Stimulated activated CD4-positive, alpha-beta T cell treated with anti-CD3 and anti-CD28 coated beads, TNF-alpha, amount 100 ng/mL, for 24 hours (primary cell): ENCODE measurements at places on chromosomes 4 and X.

GRCh38 chr4:72312032-72312650 is 256.9 kb downstream of the ADAMTS3 start:
- DNase-seq = no peak

DNA sequence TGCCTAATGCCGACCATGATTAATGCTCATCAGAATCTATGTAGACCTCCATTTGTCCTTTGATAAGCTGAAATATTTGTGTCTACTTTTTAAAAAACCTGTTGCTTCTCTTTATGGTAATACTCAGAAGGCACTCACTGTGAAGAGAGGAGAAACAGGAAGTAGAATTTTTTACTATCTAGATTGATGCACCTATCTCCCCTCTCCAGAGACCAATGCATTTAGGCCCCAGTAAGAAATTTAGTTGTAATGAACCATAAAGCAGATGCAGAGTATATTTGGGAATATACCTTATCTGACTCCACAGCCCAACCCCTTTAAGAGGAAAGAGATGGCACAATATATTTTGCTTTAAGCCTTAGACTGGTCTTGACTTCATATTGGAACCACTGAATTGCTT is 11.1 kb downstream of the TBL1X start:
- no peak for DNase-seq

DNA sequence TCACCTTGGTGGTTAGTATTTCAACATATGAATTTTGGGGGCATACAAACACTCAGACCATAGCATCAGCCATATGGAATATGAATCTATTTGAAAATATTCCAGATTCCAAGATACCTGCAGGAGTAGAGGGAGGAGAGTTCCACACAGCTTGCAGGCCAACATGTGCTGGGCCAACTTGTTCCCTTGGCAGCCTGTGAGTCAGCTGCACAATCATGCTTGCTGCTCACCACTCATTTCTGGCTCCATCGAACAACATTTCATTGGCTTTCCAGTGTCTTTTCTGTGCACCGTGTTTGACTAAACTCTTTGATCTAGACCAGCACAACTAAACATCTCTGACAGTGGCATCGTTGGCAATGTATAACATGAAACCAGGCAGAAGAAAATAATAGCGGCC is 282.5 kb upstream of the RASGEF1B start:
- DNase-seq = no peak

GRCh38 chrX:25108481-25108880 is 92.7 kb upstream of the ARX start:
- no peak for DNase-seq

DNA sequence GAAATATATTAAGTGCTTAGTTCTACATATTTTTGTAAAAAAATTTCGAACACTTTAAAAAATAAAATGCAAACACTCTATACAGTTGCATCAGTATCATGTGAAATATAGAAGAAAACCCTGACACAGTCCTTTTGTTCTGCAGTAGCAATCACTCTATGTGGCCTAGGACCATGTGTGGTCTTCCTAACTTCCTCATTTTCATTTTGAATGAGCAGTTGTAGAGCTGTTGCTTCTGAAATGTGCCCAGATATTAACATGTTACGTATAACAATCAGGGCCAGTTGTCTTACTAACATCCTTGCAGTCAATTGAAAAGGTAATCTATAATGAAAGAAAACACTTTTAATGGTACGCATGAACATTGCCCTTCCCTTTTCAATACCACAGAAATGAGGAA is 107.9 kb downstream of the ZNF827 start:
- no peak for DNase-seq

GRCh38 chr4:6953751-6954380 is 44.2 kb downstream of the TBC1D14 start:
- no peak for DNase-seq

DNA sequence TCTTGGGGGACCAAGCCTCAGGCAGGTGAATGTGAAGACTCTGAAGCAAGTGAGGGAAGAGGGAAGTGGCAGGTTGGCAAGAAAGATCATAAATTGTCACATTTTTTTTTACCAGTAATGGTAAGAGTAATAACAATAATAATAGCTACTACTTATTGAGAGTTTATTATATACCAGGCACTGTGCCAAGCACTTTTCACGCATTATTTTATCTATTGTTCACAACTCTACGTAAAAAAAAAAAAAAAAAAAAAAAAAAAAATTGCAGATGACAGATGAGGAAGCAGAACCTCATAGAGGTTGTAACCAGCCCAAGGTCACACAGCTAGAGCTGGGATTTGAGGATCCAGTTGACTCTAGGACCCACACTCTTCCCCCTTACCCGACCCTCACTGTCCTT is 40.9 kb downstream of the TSC22D3 start:
- no peak for DNase-seq

- no peak for DNase-seq
Observed at GRCh38 chr4:181509073-181509472, 734.1 kb upstream of the TENM3 start.

DNA sequence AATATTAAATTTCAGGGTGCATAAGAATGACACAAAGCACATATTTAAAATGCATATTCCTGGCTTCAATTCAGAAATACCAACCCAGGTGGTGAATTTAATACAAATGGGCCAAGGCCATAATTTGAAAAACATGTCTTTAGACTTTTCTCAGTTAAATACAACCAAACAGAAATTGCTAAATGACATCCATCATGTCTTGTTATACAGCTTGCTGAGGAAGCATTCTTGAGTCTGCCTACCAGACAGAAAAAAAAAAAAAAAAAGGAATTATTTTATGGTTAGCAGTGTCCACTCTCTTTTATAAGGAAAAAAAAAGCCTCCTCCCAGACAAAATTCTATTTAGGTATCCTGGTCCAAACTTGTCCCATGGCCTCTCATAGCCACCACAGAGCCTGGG is 119.1 kb downstream of the PAPSS1 start:
- DNase-seq = no peak

- DNase-seq = no peak
Observed at GRCh38 chr4:87560802-87561201, 31.6 kb upstream of the SPARCL1 start.

- no peak for DNase-seq
Observed at GRCh38 chr4:14337892-14338584, 664.2 kb upstream of the CPEB2 start.

DNA sequence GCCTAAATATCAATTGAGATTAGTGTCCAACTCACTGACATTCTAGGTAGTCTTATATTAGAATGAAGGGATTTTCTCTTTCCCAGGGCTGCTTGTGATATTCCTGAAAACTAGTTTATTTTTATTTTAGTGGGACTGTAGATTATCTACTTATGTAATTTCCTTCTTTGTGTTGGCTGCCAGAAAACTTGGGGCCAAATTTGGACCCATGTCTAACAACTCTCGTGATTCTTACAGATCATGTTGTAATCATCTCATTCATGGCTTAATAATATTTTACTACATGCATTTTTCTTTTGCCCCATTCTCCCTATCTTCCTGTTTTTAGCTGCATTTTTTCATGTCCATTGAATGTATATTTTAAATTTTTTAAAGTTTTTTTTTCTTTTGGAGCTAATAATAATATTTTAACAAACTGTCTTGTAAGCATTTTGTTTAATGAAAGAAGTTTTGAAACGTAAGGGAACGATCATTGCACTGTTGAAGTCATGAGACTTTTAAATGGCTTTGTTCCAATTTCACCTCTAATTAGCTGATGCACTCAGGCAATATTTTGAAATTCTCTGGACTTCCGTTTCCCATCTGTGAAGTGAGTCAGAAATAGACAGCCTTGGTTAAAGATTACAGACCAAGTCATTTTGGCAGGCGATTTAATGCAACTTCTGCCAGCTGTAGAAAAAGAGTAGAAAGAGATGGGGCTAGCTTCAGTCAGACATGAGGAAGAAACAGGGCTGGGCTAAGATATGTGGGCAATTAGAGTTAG is 14.3 kb upstream of the TDO2 start:
- DNase-seq = no peak

- no peak for DNase-seq
Observed at GRCh38 chr4:173990126-173990868, 293.2 kb downstream of the FBXO8 start.

DNA sequence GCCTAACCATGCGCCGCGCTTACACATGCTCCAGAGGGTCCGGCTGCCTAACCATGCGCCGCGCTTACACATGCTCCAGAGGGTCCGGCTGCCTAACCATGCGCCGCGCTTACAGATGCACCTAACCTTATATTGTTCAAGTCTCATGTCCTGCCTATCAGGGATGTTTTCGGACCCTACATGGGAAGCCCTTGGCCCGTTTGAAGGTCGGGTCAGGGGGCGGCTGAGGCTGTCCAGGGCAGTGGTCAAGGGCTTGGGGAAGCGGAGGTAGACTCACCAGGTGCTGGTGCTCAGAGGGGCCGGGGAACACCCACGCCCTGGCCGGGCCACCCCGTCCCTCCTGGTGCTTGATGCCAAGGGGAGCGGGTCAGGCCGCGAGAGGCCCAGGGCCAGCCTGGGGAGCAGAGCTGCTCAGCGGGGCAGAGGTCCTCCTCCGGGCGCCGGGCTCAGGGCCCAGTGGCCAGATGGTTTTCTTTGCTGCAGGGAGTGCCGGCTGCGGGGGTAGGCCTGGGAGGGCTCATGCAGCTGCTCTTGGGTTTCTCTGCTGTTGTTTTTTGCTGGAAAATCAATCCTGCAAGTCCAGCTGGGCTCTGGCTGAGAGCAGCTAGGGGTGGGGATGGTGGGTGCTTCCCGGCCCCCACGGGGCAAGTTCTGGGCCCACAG is 35.4 kb upstream of the SPON2 start:
- DNase-seq = no peak

DNA sequence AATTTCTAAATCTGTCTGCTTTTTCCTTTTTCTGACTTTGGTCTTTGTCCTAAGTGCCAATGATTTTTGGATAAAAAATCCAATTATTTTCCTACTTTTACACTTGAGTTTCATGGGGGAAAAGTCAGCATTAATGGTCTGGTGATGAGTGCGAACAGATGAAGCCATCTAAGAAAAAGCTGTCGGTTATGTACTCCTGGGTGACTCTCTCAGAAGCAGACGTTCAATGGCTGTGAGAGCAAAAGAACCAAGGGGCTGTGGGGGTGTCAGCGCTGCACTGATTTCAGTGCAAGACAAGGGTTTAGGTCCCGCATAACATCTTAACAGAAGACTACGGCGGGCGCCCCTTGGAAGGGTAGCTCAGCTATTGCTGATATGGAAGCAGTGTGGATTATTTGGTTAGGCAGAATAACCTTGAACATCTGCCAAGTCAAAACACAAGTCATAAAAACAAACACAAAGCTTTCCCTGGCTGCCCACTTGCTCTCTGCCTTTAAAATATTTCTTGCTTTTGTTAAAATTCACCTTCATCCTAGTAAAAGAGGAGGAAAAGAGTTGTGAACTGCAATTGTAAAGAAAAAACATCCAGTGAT is 240.5 kb downstream of the MAML3 start:
- DNase-seq = no peak

- DNase-seq = no peak
Observed at GRCh38 chrX:69289046-69289792, 124.0 kb upstream of the PJA1 start.

- no peak for DNase-seq
Observed at GRCh38 chrX:152902502-152902820, 4.6 kb downstream of the ZNF185 start.
